ENCODE measurements at places on chromosomes 1 and 21. TPM values are rescaled to one million over a fixed set of nuclear protein-coding genes. Genes with fewer than 3 reads are reported as not detected.

Gene KANK4
- polyA plus RNA-seq: 0.60 TPM

DNA sequence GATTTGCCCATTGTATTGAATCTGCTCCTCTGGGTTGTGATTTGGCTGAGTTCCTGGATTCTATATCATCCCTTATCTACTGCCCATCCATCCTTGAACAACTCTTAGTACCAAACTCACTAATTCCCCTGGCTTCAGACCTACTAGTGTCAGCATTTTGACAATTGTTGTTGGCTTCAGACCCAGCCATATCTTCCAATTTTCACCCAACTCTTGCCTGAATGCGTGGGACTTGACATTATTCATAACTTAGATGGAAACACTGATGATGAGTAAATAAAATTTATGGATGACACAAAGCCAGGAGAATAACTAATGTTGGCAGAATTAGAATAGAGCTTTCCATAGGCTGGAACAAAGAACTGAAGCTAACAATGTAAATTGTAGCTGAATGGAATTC, 27.3 kb upstream of the EDEM3 start:
- H3K36me3 ChIP-seq: no peaks in the 10 kb centered on the region
- no peaks in the 10 kb centered on the region for H3K4me1 ChIP-seq
- no peak for DNase-seq
- H3K4me3 ChIP-seq: no peak overlapping the region
- no peaks in the 10 kb centered on the region for H3K27me3 ChIP-seq

- H3K4me3 ChIP-seq: no peak overlapping the region
- no peaks in the 10 kb centered on the region for H3K4me1 ChIP-seq
- no peaks in the 10 kb centered on the region for H3K27me3 ChIP-seq
- no peaks in the 10 kb centered on the region for H3K36me3 ChIP-seq
Measured at GRCh38 chr1:107246775-107247345, 106.0 kb downstream of the NTNG1 start.

Gene FBLIM1
- 227 TPM for polyA plus RNA-seq

Gene RORC
- 18.0 TPM for polyA plus RNA-seq

- no peaks in the 10 kb centered on the region for H3K4me1 ChIP-seq
- H3K27me3 ChIP-seq: no peaks in the 10 kb centered on the region
- H3K36me3 ChIP-seq: no peaks in the 10 kb centered on the region
- DNase-seq: no peak
- no peak overlapping the region for H3K4me3 ChIP-seq
Measured at GRCh38 chr1:80278936-80279335, 1272.4 kb upstream of the ADGRL4 start.

Gene S100A9
- 221 TPM for polyA plus RNA-seq

Gene AMY1C
- polyA plus RNA-seq: not detected

- peaks cover 11% of the 10 kb centered on the region for H3K4me1 ChIP-seq
- peak overlapping the region; percentile 60 for H3K4me3 ChIP-seq
- no peaks in the 10 kb centered on the region for H3K27me3 ChIP-seq
- peak overlapping the region; percentile 94 for H3K27ac ChIP-seq
Measured at GRCh38 chr1:165826565-165827267, 698 bp upstream of the UCK2 start.

DNA sequence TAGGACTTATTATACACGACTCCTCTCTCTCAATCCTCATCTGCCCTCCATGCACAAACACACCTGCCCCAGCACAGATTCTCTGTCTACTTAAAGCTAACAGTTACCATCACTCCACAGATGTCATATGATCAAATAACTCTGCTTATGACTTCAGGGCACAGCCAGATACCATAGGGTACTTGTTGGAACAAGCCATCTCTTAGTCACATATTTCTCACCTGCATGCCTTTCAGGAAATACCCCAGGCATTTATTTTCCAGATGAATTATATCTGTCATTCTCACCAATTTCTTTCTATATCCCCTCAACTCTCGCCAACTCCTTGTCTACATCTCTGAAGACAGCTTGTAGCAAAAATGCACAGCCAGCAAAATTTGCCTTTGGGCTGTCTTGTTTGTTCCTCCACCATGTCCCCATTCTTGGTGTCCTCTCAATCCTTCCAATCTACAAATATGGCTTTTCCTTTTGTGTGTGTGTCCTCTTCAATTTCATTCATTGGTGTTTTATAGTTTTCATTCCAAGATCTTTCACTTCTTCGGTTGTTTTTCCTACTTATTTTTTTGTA, 353.9 kb upstream of the CAMK1G start:
- H3K4me1 ChIP-seq: no peaks in the 10 kb centered on the region
- peaks cover 13% of the 10 kb centered on the region for H3K27me3 ChIP-seq
- H3K4me3 ChIP-seq: no peak overlapping the region
- DNase-seq: no peak
- H3K27ac ChIP-seq: no peak overlapping the region
